Stomach (tissue), 19 donors: ENCODE measurements at places on chromosomes 12 and 14. TPM values are rescaled to one million over a fixed set of nuclear protein-coding genes. Genes with fewer than 3 reads are reported as not detected.

- DNase-seq, result peak; percentile 89
Measured at GRCh38 chr12:124940393-124941169, 26.1 kb upstream of the UBC start.

DNA sequence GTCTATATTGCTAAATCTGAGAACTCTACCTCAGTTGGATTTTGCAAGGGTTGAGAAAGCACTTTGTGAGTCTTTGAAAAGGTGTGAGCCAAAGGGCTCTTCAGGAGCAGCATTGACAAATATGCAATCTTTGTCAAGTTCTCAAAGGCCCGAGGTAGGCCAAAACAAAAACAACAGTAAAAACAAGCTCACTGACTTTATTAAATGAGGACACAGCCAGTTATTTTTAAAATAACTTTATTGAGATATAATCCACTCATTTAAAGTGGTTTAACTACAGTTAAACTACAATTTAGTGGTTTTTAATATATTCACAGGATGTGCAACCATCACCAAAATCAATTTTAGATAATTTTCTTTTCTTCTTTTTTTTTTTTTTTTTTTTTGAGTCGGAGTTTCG is 2.0 kb upstream of the CREBL2 start:
- DNase-seq, result no peak

GRCh38 chr12:95815632-95816212 is 25.2 kb upstream of the NTN4 start:
- DNase-seq, result peak; percentile 47

DNA sequence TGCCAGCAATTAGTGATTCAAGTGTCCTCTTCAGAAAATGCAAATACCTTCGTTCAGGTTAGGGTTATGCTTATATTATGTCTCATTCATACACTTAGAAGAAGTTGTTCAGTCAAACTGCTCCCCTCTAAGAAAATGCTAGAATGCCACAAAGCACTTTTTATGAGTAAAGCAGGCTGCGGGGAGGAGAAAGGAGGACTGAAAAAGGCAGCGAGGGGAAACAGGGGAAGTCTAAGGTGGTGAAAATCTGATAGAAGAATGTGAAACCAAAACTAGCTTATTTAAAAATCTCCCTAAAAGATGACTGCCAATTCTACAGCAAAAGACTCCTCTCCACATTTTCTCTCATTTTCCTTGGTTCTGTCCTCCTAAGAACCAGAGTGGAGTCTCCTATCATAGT is 70.1 kb downstream of the PRKD1 start:
- DNase-seq, result no peak

- no peak for DNase-seq
Measured at GRCh38 chr12:112124918-112125249, 476 bp upstream of the TRAFD1 start.

DNA sequence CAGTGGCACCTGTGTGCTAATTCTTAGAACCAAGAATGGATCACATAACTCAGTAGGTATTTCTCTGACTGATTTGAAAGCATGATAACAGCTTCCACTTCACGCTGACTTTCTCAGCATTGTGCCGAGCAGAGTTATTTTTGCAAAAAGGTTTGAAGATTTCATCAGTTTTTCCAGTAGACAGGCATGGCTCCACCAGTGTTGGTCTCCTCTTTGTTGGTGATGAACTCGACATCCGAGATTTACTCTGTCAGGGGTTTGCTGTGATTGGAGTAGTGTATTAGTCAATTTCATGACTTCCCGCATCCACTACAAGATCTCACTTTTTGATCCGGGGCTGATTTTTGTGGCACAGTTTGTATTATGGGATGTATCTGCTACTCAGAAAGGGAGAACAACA is 85.3 kb downstream of the PRKCH start:
- DNase-seq, result no peak

DNA sequence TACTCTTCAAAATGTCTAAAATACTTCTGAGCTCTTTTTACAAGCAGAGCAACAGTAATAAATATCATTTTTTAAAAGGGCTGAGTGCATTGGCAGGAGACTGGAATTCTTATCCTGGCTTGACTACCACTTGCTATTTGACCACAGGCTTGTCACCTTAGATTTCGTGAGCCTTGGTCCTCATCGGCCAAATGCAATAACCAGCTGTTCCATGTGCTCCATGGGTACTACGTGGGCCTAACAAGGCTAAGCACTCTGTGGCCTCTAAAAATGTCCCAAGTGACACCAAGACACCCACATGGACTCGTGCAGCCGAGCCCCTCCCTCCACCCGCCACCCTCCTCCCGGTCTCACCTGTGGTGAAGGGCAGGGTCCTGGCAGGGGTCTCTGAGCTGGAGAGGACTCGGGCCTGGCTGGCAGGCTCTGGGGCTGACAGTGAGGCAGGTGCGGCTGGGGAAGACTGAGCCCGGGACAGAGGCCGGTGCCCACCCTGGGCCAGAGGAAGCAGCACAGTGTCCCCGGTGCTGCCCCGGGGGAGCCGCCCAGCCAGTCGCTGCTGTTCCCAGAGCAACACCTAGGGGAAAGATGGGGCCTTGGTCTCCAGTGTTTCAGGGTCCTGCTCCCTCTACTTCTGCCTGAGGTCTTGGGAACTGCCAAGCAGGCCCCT is 20.1 kb downstream of the SLC48A1 start:
- no peak for DNase-seq

GRCh38 chr12:117685110-117685926 is 283.5 kb downstream of the KSR2 start:
- no peak for DNase-seq

- no peak for DNase-seq
Measured at GRCh38 chr12:121874071-121874470, 14.5 kb upstream of the PSMD9 start.

DNA sequence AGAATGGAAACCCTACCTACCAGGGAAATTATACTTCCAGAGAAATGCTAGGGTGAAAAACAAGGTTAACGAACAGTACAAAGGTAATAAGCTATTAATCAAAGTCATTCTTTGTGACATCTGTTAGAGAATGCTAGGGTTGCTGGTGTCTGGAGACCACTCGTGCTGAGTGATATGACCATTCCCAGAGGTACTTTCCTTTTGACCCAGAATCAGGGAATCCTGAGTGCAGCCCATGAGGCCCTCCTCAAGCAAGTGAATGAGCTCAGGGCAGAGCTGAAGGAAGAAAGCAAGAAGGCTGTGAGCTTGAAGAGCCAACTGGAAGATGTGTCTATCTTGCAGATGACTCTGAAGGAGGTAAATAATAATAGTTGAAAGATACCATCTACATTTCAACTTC is 31.7 kb downstream of the RPGRIP1 start:
- DNase-seq, result no peak

DTX3 gene
- total RNA-seq, result 14.3 TPM

DNA sequence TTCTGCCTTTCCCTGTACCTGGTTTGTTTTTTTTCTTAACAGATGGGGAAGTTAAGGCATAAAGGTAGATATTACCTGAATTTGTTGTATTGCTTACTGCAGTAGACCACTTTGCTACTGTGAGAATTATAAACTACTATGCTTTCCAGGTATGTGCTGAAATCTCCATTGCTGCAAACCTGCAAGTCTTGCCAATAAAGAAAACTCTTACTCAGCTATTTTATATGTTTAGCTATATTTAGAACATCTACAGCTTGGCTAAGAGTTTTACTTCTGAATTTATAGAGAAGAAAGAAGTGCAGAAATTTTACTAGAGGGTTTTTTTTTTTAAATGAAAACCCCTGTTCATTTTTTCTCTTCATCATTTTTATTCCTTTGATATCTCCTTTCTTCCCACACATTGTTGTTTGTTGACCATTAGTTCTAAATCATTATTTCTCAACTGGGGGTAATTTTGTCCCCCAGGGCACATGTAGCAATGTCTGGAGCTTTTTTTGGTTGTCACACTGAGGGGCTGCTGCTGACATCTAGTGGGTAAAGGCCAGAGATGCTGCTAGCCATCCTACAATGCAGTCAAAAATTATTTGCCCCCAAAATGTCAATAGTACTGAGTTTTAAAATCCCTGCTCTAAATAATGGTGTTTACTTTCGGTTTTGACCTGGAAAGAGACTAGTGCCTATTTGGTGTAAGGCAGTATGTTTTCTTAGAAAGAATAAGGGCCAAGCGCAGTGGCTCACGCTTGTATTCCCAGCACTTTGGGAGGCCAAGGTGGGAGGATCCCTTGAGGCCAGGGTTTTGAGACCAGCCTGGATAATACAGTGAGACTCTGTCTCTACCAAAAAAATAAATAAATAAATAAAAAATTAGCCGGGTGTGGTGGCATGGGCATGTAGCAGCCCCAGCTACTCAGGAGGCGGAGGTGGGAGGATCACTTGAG is 48.6 kb downstream of the PCNX1 start:
- no peak for DNase-seq

- DNase-seq, result no peak
Measured at GRCh38 chr14:76236172-76237130, 84.7 kb downstream of the GPATCH2L start.

- no peak for DNase-seq
Measured at GRCh38 chr12:89092297-89092696, 260.0 kb downstream of the DUSP6 start.

DNA sequence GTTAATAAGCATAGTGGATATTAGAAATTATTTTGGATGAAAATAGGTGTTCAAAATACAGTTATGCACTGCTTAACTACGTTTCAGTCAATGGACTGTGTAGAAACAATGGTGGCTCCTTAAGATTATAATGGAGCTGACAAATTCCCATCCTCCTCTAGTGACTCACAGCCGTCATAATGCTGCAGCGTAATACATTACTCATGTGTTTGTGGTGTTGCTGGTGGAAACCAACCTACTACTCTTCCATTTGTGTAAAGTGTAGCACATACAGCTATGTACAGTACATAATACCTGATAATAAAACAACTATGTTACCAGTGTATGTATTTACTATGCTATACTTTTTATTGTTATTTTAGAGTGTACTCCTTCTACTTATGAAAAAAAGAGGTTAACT is 111.2 kb upstream of the TMCC3 start:
- no peak for DNase-seq

GRCh38 chr14:89524990-89525667 is 108.1 kb upstream of the FOXN3 start:
- no peak for DNase-seq

DNA sequence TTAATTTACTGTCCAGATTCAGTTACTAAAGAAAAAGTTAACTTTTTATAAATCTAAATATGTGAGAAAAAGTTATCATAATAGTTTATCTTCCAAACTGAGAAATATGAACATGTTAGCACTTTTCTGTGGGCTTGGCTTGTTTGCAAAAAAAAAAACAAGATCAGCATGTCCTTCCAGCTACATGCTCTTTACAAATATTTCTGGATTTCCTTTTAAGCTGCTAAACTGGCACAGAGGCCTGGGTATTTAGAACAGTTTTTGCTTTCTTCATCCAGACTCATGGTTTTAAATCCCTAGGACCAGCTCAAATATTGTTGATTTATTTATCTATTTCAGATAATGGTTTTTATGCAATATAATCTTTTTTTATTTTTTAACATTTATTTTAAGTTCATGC is 1444.5 kb upstream of the FLRT2 start:
- DNase-seq, result peak; percentile 12

DNA sequence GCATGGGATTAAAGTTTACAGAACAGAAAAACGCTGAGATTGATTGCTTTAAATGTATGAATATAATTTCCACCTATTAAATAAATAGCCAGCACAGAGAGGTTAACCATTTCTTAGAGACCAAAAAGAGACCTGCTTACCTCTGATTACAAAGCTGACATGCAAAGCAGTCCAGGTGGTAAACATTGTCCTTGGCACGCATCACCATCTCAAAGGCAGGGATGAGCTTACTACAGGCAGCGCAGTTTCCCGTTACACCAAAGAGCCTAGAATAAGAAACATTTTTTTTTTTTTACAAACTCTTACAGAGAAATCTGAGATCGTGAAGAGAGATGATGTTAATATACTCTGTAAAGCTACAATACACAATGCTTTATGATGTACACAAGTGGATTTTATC is 45.7 kb downstream of the LMO3 start:
- no peak for DNase-seq

- DNase-seq, result no peak
Measured at GRCh38 chr14:91298576-91298975, 54.1 kb upstream of the GPR68 start.

DNA sequence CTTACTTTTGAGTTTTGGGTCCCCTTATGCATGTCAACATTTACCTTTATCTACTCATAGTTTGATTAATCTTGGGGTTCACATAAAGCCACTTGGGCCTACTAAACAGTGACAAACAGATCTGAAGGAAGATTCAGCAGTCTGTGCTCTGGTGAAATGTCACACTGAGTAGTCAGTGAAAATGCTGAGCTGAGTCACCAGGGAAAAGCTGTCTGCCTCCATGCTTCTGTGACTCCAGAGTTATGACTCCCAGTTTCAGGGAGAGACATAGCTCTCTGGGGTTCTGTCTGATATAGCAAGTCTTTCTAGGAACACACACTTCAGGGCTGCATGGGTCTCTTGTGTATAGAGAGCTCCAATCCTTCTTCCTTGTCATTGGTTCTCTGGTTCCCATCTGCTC is 406.3 kb upstream of the FAR2 start:
- DNase-seq, result no peak

- peak; percentile 97 for DNase-seq
Measured at GRCh38 chr12:124609041-124609989, 41.9 kb upstream of the NCOR2 start.

PCK2 gene
- 168 TPM for total RNA-seq

- no peak for DNase-seq
Measured at GRCh38 chr14:60488175-60488574, 2.3 kb upstream of the C14orf39 start.

KLHDC1 gene
- total RNA-seq, result 20.2 TPM

DNA sequence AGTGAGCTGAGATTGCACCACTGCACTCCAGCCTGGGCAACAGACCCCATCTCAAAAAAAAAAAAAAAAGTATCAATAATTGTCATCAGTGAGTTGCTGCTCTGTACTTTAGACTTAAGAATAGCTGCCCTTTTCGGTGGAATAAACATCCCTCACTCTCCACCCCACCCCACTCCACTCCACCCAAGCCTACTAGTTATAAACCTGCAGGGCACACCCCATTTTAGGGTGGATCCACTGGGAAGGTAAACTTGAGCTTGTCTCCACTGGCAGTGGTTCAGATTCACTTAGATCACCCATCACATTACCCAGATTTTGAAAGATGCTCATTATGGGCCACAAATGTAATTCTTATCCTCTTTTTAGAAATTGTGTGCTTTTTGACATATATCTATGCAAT is 106.4 kb downstream of the GPR135 start:
- DNase-seq, result no peak

DNA sequence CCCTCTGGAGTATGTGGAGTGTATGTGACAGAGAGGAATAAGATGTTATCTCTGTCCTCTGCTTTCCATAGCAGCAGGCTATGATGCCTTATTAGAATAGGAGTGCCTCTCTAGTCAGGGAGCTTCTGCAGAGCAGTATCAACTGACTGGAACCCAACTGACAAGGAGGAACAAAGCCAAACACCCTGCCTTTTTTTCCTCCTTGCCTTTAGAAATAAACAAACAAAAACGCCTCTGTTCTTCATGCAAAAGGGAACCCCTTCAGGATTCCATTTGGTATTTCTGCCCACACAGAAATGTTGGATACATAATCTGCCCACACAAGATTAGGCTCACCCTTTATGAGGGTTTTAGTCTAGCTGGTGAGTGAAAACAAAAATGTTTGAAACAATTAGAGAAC is 50.3 kb downstream of the VRK1 start:
- no peak for DNase-seq
